ENCODE measurements at places on chromosomes 5 and 9.

- no peak for DNase-seq
Observed at GRCh38 chr9:33241298-33241697, 1.3 kb downstream of the SPINK4 start.

- DNase-seq, result no peak
Observed at GRCh38 chr9:117549444-117549843, 134.6 kb upstream of the ASTN2 start.

GRCh38 chr5:135269199-135269598, 129.8 kb downstream of the MACROH2A1 start:
- DNase-seq, result no peak

DNA sequence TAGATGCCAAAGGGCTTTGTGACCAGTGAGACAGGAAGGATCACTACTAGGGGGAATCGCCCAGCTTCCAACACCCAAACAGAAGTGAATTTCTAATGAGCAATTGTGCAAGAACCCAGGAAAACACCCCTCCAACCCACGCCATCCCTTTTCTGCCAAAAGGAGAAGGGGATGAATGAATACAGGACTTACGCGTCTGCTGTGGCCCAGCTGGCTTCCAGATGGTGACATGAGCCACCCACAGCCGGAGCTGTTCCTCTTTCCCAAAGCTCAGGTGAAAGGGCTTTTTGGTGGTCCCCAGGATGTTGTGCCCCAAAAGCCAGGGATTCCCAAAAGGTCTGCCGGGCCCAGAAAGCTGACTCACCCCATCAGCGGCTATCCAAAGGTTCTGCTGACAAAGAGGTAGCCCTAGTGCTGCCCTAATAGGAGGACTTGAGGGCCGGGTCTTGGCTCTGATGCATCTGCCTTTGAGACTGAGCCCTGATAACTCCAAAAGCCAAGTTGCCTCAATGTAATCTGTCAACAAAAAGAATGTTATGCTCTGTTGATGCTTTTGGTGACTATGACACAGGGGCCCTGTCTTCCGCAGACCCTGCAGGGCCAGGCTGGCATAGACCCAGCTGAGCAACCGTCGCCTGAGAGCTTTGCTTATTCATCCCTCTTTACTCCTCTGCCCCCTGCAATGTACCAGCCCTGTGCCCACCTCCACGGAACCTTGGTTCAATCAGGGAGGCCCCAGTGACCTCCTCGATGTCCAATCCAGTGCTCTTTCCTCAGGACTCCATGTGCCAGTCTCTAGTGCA, 14.5 kb downstream of the GSN start:
- DNase-seq, result no peak

DNA sequence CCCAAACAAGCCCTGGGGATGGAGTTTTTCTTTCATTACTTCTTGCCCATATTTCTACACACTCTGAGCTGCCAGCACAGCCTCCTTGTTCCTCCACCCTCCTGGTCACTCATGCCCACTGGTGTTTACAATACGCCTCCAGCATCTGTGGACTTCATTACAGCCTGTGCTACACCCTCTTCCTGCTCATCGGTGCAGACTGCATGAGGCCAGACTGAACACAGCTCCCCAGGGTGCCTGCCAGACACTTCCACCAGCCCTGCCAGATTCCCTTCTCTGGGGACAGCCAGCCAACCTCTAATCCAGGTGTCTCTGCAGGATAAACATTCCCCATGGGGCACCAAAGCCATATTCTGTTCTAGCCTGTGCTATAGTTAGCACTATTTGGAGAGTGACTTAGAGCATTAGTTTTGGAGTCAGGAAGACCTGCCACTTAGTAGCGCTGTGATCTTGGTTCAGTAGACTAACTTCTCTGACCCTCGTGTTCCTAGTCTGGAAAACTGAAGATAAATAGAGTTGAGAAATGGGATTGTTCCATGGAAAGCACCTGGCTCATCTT, 163.8 kb upstream of the KLF4 start:
- DNase-seq, result no peak

DNA sequence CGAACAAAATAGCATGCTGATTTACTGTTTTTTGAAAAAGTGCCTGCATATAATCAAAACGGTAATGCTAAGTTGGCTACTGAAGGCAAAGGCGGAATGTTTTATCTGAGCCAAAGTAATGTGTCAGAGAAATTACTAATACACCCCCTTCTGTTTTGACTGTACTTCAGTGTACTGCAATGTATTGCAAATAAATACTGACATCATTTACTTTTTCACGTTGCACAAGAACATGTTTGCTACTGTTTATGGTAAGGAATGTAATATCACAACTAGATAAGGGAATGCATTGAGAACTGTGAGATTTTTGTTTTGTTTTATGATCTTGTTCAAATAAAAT, 813 bp upstream of the AGTPBP1 start:
- DNase-seq, result no peak

- no peak for DNase-seq
Observed at GRCh38 chr5:32869216-32869615, 158.1 kb downstream of the NPR3 start.

GRCh38 chr9:72937545-72937944, 15.3 kb downstream of the ALDH1A1 start:
- DNase-seq, result no peak

GRCh38 chr5:56116599-56117141, 116.5 kb downstream of the ANKRD55 start:
- DNase-seq, result no peak

- DNase-seq, result no peak
Observed at GRCh38 chr5:133814152-133814551, 154.3 kb downstream of the C5orf15 start.

GRCh38 chr5:108387758-108388157, 5.9 kb upstream of the FBXL17 start:
- DNase-seq, result no peak
